ENCODE measurements at places on chromosomes 2 and 18.

GRCh38 chr2:28510184-28510583 lies 14.3 kb downstream of the PLB1 start:
- no peak for DNase-seq

DNA sequence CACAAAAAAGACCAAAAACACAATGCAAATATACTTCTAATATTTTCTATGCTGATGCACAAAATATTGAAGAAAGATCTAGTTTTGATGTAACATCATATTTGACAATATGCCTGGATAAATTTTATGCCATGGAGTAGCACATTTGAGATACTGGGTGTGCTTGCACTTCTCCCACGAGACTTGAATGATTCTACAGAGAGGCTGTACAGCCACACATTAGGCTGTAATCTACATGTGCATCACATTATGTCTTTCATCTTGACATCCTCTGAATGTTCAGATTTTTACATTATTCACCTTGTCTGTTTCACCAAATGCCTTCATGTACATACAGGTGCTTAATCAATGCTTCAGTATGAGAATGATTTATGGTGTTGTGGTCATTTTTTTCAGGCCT lies 756.4 kb upstream of the CDH7 start:
- no peak for DNase-seq

- DNase-seq = no peak
These were observed 12.3 kb upstream of the CNGA3 start for GRCh38 chr2:98333922-98334321.

GRCh38 chr2:204343685-204344084 lies 201.6 kb upstream of the PARD3B start:
- no peak for DNase-seq

DNA sequence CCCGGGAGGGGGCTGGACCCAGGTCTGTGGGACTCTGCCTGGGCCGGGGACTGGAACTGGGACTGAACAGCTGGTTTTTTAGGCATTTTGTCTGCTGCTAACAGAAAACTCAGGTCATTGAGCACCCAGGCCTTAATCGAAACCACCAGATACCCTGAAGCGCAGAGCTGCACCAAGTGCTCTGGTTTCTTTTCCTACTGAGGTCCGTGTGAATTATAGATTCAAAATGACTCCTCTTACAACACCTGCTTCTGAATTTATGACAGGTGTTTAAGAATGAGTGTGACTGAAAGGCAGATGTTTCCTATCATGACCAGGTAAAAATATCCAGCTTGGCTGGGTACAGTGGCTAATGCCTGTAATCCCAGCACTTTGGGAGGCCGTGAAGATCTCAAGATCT lies 47.8 kb downstream of the TRAPPC12 start:
- DNase-seq = no peak

DNA sequence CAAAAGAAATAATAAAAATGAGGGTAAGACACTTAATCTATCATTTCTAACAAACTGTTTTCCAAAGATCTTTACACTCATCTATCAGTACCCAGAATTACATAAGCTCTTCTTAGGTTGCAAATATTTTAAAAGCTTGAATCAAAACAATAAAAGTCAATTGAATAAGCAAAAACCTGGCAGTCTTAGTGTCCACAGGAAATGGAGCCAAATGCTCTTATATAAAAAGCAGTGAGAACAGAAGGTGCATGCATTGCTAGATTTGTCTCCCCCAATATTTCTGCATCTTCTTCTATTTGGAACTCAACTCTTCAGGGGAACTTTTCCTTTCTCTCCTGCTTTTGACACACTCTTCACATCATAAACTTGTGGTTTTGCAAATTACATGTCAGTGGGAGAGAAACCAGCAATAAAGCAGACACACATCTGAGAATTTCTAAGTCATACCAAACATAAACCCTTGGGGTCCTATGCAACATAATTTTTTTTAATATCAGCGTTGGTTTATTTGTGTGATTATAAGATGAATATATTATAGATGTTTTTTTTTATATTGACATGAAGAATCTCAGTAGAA lies 343.9 kb upstream of the ACVR2A start:
- DNase-seq = no peak

- DNase-seq = no peak
These were observed 226.5 kb upstream of the MMADHC start for GRCh38 chr2:149814049-149814448.

GRCh38 chr2:58803192-58803591 lies 562.1 kb upstream of the FANCL start:
- no peak for DNase-seq

DNA sequence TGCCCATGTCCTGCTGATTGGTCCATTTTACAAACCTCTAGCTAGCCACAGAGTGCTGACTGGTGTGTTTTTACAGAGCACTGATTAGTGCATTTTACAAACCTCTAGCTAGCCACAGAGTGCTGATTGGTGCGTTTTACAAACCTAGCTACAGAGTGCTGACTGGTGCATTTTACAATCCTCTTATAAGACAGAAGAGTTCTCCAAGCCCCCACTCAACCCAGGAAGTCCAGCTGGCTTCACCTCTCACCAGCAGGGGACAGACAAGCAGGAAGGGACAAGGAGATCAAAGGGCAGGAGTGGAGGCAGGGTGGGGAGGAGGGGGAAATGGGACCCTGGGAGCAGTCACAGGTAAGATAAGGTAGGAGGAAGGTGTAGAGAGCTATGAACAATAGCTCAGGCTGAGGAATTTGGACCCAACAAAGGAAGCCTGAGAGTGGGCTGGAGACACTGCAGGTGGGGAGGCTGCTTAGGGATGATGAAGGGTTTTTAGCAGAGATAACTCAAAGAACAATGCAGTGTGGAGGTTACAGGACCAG lies 37.1 kb downstream of the SH2D6 start:
- DNase-seq = no peak

GRCh38 chr2:76197842-76198448 lies 487.2 kb upstream of the GCFC2 start:
- DNase-seq = peak; percentile 31

GRCh38 chr2:225190987-225191386 lies 148.7 kb upstream of the DOCK10 start:
- no peak for DNase-seq

- no peak for DNase-seq
These were observed 22.7 kb downstream of the PDE1A start for GRCh38 chr2:182404092-182404491.

DNA sequence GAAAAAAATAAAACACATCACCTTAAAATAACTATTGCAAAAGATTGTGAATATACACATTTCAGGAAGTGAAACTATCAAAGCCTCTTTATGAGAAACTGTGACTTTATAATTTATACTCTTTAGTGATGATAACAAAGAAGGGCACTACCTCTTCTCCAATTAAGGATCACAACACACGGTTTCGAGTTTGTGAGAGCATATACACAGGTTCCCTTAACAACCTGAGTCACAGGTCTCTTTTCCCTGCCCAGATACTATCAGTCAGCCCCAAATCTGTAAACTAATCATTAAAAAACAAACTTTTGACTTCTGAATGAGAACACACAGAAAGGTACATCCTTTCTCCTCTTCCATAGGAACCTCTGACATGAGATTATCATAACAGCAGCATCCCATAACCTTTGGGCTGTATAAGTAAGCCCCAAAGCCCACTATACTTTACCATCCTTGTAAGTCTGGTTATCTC lies 44.9 kb downstream of the PTPN2 start:
- no peak for DNase-seq

DNA sequence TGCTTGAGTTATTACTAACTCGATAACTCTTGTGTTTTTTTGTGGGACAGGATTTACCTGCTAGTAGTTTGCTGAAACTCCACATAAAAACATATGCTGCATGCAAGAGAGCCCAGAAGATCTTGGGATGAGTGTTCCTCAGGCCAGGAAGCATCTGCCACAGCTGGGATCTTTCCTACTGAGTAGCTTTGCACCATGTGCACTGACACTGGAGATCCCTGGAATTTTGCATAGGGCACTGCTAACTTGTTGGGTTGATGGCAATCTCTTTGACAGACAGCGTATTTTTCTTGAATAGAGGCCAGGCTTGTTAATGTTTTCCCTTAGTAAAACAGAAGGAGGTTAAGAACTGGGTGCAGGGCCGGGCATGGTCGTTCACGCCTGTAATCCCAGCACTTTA lies 808 bp upstream of the SERPINB11 start:
- no peak for DNase-seq

- peak; percentile 47 for DNase-seq
These were observed 2.5 kb upstream of the SH3RF3 start for GRCh38 chr2:109126501-109126860.

DNA sequence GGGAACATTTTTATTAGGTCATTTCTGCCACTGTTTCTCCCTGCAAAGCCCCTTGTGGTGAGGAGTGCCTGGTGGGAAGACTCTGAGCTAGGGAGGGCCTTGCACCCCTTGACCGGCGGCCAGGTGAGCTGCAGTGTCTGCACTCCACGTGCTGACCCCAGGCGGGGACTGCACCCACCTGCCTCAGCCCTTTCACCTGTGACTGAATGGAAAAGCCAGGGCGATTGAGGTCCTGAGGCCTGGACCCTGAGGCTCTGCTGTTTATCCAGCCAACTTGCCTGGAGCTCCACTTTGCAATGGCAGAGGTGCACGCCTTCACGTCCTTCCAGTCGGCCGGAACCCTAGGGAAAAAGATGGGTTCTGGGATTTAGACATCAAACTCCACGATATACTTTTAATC lies 53.1 kb downstream of the TMEM18 start:
- DNase-seq = no peak

DNA sequence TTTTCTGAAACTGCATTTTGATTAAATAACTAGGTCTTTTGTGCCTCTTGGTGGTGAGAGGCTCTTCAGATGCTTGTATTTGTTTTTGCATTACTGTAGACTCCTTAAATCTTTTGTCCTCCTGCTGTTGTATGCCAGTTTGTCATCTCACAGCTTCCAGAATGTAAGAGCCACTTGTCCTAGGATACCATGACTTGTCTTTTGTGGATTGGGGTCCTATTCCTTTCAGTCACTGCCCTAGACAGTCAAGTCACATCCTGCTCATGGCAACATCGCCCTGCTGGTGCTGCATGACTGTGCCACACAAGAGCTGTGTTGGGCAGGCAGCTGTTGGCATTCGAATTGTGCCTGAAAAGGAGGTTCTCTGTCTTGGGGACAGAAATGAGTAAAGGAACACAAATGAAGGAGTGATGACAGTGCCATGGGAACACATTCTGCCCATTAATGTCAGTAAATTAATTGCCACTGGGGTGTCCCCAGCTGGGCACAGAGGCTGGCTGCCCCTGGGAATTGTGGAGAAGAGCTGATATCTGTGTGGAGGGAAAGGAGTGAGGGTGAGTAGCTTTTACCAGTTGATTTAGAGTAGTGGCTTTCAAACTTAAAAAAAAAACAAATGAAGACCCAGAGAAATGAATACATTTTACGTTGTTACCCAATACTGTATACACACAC lies 140.3 kb downstream of the ARL6IP6 start:
- no peak for DNase-seq

GRCh38 chr2:129117434-129117833 lies 798.8 kb upstream of the HS6ST1 start:
- no peak for DNase-seq

GRCh38 chr18:23415515-23415914 lies 37.6 kb upstream of the RIOK3 start:
- no peak for DNase-seq

- DNase-seq = no peak
These were observed 69.8 kb upstream of the ACVR1C start for GRCh38 chr2:157698430-157698829.

GRCh38 chr2:108945969-108946368 lies 43.1 kb downstream of the EDAR start:
- DNase-seq = no peak

- no peak for DNase-seq
These were observed 62.8 kb upstream of the SP3 start for GRCh38 chr2:174027956-174028355.

GRCh38 chr2:230085201-230085600 lies 16.5 kb upstream of the SLC16A14 start:
- no peak for DNase-seq

GRCh38 chr2:120866483-120867140 lies 130.9 kb downstream of the GLI2 start:
- no peak for DNase-seq

All from kidney epithelial cell (primary cell).